ENCODE measurements at places on chromosomes 2 and 18.

GRCh38 chr2:62189196-62189595 is 6.7 kb upstream of the B3GNT2 start:
- DNase-seq = no peak

DNA sequence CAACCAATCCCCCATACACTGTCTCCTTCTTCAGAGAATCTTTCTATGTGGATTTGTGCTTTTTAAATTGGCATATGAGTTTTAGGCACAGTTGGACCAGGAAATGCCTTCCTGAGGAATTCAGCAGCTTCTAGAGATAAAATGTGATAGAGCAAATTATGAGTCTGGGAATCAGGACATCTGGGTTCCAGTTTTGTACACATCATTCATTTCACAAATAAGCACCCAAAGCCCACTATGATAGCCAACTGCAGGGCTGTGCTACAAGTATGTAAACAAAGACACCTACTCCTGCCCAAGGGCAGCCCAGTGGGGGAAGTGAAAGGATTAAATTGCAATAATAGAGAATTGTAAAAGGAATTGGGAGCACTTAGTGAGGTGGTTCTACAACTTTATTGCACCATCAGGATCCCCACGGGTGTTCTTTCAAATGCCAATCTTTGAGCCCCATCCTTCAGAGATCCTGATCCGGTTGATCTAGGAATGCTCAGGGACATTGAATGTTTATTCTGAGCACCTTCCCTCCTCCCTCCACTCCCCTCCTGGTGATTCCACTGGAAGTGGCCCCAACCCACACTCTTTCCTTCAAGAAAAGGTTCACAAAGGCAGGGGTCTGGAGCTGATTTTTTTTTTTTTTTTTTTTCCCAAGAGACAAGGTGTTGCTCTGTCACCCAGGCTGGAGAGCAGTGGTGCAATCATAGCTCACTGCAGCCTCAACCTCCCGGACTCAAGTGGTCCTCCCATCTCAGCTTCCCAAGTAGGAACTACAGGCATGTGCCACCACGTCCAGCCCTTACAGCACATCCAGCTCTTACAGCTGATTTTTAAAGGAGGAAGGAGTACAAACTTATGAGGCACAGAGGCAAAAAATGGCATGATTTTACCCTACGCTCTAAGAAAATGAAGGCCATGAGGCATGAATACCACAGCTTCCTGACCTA is 11.1 kb upstream of the KCMF1 start:
- DNase-seq = no peak

DNA sequence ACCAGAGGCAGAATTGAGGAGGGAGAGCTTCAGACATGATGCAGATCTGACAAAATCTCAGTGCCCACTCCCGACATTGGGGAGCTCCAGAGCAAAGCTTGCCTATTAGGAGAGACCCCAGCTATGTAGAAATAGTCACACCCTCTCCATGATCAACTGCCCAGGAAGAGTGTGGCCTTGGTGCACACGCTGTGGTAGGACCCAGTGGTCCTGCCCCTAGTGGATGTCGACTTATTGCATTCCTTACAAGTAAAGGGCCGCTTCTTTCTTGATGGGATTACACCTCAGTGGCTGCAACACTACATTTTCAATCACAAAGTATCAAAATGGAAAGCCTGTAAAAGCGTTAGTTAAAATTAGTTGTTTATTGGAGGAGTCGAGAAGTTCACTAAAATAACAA is 64.2 kb downstream of the VRK2 start:
- no peak for DNase-seq

- no peak for DNase-seq
Observed at GRCh38 chr18:75086494-75087034, 122.4 kb downstream of the PTGR3 start.

- no peak for DNase-seq
Observed at GRCh38 chr18:44803019-44803650, 122.4 kb downstream of the SETBP1 start.

DNA sequence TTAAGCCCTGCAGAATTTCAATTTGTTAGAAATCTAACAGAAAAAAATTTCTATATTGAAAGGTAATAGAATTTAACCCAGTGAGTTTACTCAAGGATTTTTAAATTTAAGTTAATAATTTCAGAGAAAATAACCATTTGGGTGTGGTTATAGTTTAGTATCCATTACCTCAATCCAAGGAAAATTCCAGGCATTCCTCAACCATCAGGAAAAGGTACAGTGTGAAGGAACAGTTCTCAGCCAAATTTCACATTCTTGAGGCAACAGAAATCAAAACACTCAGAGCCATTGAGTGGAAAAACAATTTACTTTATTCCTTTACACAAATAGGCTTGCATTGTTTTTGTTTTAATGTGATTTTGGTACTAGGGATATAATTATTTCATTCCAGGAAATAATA is 45.6 kb downstream of the ONECUT2 start:
- DNase-seq = no peak

DNA sequence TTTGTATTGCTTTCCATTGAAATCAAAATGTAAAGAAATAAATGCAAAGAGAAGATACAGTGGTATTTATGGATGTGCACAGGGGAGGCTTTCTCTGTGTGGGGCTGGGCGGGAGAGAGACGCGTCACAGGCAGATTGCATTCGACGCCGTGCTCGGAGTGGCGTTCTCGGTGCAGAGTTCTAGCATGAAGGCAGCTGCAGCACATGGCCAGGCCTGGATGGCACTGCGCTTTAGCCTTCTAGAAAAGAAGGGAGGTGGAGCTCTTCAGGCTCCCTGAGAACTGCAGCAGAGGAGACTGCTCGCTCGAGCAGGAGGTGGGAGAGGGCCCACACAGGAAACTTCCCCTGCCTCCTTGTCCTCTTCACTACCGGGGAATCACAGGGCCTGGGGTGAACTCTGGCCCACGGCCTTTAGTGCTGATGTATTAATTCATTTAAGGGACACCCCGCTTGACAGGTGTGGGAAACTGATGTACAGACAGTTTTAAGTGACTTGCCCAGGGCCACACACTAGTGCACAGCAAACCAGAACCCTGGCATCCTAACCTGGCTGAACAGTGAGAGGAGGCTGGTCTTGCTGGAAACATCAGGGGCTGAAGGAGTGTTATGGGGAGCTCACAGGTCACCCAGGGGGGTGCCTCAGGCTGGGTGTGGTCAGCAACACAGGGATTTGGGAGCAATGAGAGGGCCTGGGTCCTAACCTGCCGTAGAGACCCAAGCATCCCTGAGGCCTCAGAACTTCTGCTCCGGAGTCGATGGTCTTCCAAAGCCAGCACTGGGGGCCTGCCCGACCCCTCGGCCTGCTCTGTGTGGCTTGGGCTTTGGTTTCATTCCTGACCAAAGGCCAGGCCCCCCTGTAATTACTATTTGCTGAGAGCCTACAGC is 199.9 kb downstream of the HDAC4 start:
- DNase-seq = no peak

GRCh38 chr2:62354771-62355561 is 151.0 kb downstream of the TMEM17 start:
- no peak for DNase-seq

GRCh38 chr2:28510184-28510583 is 14.3 kb downstream of the PLB1 start:
- DNase-seq = no peak

DNA sequence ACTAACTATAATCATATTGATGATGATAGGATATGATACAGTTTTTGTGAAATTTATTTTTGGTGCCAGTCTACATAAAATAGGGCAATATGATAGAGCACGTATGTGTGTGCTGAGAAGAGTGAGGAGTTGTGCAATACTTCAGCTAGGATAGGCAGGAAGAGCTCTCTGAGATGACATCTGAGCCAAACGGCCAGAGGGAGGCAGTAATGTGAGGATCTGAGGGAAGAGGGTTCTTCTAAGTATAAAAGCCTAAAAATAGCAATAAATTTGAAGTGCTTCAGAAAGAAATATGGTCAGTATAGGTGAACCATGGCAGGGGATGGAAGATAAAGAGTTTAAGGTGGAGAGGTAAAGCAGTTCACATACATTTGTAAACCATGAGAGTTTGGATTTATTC is 102.5 kb downstream of the OLA1 start:
- no peak for DNase-seq

GRCh38 chr2:10841547-10842219 is 29.1 kb upstream of the PDIA6 start:
- no peak for DNase-seq

DNA sequence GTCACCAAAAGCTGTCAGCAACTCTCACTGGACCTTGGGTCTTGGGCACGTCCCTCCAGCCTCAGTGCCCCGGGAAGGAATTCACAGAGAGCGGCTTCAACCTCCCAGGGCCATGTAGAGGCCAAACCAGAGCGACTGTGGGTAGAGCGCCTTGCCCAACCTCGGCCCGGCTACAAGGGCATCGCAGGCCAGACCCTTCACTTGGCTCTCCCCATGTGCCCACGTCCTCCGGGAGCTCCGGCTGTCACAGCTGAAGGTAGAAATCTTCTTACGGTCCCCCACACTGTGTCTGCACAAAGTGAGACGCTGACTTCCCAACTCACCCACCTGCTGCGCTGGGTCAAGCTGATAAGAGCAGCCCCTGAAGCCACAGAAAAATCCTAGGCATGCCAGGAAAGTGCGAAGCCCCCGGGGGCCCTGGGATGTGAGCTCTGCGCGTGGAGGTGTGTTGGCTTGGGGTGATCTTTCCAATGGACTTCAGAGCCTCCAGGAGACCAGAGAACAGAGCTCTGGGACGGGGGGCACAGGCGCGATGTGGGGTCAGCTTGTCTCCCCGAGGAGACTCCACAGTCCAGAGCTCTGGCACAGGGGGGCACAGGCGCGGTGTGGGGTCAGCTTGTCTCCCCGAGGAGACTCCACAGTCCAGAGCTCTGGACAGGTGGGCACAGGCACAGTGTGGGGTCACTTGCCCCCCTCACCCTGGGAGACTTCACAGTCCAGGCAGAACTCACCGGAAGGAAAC is 105.5 kb downstream of the RTP5 start:
- DNase-seq = no peak

DNA sequence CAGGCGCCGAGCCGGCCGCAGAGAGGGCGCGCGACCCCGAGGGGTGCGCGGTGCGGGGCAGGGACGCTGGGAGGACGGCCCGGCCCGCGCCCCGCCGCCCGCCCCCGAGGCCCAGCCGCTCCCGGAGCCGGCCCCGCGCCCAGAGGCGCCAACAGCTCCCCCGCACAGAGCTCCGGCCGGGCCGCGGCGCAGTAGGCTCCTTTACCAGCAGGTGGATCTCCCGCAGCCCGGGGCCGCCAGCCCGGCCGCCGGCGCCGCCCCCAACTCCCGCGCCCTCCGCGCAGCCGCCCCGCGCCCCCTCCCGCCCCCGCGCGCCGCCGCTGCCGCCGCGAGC is 258 bp downstream of the MGAT4A start:
- no peak for DNase-seq
